CD4-positive, alpha-beta T cell treated with Interleukin-4 for 1 hour (primary cell): ENCODE measurements at places on chromosomes 4 and X.

DNA sequence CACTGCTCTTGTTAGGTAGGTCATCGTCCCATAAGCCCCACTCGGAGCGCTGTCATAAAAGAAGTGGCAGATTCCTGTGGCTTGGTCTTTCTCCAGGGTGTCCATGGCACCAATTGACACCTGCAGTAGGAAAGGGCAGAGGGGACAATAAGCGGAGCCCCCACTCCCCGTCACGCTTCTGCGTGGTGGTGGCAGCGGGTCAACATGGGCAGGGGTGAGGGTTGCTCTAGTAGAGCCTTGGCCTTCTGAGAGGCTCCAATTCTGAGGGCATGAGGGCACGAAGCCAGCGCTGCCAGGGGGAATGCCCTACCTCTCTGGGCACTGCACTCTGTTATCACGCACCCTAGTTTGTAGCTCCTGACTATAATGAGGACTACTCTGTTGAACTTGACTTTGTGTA lies 90.4 kb downstream of the PHKA2 start:
- DNase-seq: no peak

GRCh38 chr4:142671516-142671915 lies 174.6 kb downstream of the INPP4B start:
- DNase-seq: no peak

GRCh38 chrX:41001327-41001726 lies 83.9 kb upstream of the USP9X start:
- no peak for DNase-seq

DNA sequence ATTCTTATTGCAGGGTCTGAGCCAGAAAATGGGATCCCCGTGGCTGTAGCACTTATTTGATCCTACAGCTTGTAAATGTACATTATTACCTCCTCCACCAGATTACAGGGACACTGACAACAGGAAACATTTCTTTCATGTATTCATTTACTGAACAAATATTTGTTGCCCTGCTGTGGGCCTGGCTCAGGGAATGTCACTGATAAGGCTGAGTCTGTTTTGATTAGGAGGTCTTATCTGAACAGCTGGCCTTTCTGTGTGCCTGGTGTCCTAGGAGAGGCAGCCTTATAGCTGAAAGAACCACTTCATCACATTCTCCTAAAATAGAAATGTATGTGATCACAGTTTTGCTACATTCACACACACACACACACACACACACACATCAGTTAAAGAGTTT lies 45.5 kb upstream of the PROM1 start:
- no peak for DNase-seq
